ENCODE measurements at places on chromosomes 3 and 15.
A peak's percentile ranks its signal among the peaks of the same experiment; 100 is the strongest.

GRCh38 chr15:40536501-40536900 lies 28.3 kb downstream of the CCDC32 start:
- DNase-seq, result no peak

GRCh38 chr3:17386432-17386831 lies 356.0 kb downstream of the TBC1D5 start:
- DNase-seq, result no peak

- no peak for DNase-seq
Observed at GRCh38 chr3:24338409-24339130, 156.1 kb downstream of the THRB start.

GRCh38 chr3:168273917-168274316 lies 178.2 kb upstream of the GOLIM4 start:
- DNase-seq, result no peak

DNA sequence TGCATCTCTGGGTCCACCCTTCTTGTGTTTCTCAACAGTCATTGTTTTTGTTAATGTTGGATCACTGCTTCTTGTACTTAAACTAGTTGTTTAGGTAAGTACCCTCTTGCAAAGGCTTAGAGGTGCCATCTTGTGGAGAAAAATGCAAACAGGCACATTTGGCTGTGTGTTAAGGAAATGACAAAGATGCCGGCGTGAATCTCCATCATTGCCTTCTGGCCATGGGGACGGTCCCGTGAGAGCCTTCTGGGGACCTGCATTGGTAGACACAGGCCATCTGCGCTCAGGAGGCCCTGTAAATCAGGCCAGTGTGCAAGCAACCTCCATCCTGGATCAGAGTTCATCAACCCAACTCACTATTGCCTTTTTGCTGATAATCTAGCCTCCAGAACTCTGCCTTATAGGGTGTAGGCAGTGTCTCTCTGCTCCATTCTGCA lies 158.6 kb upstream of the NR2E3 start:
- DNase-seq, result peak; percentile 16

- peak; percentile 82 for DNase-seq
Observed at GRCh38 chr15:99100245-99101173, 4.4 kb upstream of the SYNM start.

DNA sequence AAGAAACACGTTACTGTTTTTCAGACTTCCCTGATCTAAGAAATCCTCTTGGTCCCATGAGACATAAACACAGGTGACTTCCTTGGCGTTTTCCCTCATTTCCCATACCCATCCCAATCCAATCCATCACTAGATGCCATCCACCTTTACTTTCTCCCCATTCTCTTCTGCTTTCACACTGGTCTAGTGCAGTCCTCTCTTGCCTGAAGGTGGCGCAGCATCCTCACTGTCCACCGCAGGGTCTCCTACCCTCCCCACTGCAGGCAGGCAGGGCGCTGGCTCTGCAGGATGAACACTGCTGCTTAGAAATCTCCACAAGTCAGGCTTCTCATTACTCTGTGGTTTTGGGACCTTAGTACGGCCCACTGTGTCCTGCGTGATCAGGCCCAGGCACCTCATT lies 58.2 kb downstream of the RAB7A start:
- DNase-seq, result peak; percentile 73

GRCh38 chr3:171809611-171809860 lies 747 bp downstream of the PLD1 start:
- DNase-seq, result no peak

DNA sequence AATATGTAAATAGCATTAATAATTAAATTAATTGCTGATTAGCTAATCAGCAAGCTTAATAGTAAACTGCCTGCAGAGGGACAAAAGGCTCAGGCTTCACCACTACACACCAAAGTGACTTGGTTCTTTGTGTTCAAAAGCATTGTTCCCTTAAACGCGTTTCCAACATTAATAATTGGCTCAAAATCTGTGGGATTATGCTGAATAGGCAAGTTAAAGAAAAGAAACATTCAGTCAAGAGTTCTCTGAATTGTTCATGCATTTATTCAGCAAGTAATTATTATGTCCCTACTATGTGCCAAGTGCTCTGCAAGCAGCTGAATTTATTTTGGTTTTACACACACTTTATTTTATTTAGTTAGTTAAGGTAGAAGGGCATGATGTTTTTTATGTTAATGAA lies 558.5 kb upstream of the ARRDC4 start:
- DNase-seq, result no peak

DNA sequence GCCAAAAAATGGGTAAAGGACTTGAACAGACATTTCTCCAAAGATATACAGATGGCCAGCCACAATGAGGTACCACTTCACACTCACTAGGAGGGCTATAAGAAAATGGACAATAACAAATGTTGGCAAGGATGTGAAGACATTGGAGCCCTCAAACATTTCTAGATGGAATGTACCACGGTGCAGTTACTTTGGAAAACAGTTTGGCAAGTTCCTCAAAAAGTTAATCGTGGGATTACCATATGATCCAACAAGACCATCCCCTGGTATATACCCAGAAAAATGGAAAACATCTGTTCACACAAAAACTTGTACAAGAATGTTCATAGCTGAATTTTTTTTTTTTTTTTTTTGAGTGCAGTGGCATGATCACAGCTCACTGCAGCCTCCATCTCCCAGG lies 15.9 kb upstream of the HRH1 start:
- DNase-seq, result no peak

GRCh38 chr15:73333001-73333400 lies 35.8 kb downstream of the HCN4 start:
- no peak for DNase-seq

GRCh38 chr3:94978084-94978483 lies 915.2 kb downstream of the NSUN3 start:
- no peak for DNase-seq

All from midbrain (tissue), 1 donor.